Erythroblast (primary cell): ENCODE measurements at places on chromosomes 1 and 21.

DNA sequence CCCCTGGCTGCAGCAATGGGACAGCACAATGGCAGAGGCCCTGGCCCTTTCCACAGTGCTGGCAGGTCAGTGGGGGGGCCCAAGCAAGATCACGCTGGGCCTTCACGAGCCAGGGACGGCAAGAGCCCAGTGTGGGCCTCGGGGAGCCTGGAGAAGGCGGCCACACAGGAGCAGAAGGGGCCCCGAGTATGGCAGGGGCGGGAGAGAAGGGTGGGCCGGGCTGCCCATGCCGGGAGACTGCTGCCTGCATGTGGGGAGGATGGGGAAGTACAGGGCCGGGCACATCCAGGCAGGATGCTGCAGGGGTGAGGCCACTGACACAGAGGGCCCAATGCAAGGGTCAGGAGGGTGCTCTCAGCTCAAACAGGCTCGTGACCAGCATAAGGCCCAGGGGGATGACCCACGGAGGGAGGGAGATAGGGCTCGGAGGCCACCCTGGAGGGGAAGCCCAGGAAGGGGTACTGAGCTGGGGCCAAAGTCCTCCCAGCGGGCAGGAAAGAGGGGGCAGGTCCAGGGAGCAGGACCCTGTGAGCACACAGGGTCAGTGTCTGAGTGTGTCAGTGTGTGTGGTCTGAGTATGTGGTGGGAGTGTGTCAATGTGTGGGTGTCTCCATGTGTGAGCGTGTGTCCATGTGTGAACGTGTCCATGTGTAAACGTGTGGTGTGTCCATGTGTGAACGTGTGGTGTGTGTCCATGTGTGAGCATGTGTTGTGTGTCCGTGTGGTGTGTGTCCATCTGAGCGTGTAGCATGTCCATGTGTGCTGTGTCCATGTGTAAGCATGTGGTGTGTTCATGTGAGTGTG is 13.1 kb downstream of the SLC19A1 start:
- DNase-seq, result no peak

DNA sequence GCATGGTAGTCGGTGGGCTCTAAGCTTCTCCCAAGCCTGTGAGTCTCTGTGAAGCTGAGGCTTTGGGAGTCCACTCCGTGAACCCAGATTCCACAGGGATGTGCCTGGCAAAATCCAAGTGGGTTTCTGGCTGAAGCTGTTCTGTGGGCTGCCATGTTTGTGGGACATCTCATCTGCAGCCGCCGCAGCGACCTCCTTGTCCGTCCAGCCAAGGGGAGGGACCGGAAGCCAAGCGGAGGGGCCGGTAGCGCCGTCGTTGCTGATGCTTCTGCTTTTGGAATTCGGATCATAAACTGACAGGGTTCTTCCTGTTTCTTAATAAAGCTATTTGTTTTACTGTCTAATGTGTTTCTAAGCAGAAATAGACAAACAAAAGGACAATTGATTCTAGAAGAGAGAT is 13.3 kb downstream of the KIF26B start:
- no peak for DNase-seq

GRCh38 chr21:37146320-37147235 is 73.5 kb downstream of the TTC3 start:
- DNase-seq, result no peak

- no peak for DNase-seq
These were observed 391 bp upstream of the CENPS start for GRCh38 chr1:10429868-10430215.

GRCh38 chr1:28871631-28872401 is 42.6 kb upstream of the EPB41 start:
- DNase-seq, result no peak

DNA sequence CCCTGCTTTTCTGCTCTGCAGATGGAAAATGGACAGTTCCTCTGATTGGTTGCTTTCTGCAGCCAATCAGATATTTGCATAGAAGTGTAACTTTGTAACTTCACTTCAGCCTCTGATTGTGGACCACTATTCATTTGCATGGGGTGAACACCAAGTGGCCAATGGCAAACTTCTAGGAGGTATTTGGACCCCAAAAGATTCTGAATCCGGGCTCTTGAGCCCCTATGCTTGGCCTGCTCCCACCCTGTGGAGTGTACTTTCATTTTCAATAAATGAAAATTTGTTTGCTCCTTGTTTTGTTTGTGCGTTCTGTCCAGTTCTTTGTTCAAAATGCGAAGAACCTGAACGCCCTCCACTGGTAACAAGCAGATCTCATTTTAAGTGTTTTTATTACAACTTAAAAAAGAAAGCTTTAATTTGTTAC is 6.4 kb upstream of the GSTM4 start:
- DNase-seq, result peak; percentile 19

GRCh38 chr1:222382171-222382570 is 165.7 kb downstream of the HHIPL2 start:
- no peak for DNase-seq

DNA sequence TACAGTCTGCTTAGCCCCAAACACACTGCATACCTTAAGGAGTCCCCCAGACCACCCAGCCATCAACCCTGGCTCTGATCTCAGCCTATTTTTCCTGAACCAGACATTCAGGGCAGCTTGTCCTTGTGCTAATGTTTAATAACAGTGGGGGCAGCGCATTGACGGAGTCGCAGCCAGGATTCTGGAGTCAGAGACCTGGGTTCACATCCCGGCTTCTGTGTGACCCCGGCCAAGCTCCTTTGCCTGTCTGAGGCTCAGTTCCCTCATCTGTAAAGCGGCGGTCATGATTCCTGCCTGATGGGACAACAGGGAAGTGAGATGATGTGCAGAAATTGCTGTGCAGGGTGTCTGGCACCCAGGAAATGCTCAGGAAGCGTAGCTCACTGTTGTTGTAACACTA is 63.1 kb downstream of the MATN1 start:
- no peak for DNase-seq

GRCh38 chr21:37994211-37994610 is 78.0 kb upstream of the KCNJ6 start:
- no peak for DNase-seq

DNA sequence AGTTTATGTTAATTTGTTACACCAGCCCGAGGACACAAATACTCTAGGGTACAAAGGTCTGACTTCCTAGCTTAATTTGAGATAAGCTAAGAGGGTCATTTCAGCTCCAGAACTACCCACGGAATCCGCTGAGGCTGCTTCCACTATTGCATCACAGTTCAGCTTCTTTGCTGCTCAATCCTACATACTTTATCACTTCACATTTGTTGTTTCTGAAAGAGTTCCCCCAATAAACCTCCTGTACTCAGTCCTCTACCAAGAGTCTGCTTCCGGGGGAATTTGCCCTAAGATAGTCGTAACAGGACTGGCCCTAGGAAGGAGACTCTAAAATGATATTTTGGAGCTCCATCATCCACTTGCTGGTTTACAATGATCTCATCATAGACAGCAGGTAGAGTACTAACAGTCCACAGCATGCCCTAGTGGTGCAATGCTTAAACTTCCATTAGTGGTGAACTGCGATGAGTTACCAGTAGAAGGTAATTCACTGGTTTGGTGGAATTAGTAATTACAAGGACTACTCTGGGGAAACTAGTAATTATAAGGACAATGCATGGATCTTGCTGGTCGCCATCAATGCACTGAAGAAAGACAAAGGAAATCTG is 229.3 kb downstream of the USH2A start:
- no peak for DNase-seq

GRCh38 chr1:154863315-154864174 is 6.5 kb downstream of the KCNN3 start:
- peak; percentile 36 for DNase-seq

- no peak for DNase-seq
These were observed 64.9 kb downstream of the PRKCZ start for GRCh38 chr1:2115008-2115641.
